ENCODE measurements at places on chromosomes 6 and 20. TPM values are rescaled to one million over a fixed set of nuclear protein-coding genes. Genes with fewer than 3 reads are reported as not detected.

Gene SAMD5
- 0.37 TPM for total RNA-seq

Gene IL20RA
- 3.8 TPM for total RNA-seq

Gene SEL1L2
- total RNA-seq = not detected

Gene PLA2G7
- 0.51 TPM for total RNA-seq

Gene TSHZ2
- 1.2 TPM for total RNA-seq

Gene SERPINB1
- 299 TPM for total RNA-seq

Gene FOXQ1
- total RNA-seq = 7.7 TPM

Gene GTF3C6
- total RNA-seq = 39.3 TPM

Gene GPR6
- total RNA-seq = not detected

Gene PLEKHG1
- total RNA-seq = 16.2 TPM

Gene SIRPG
- total RNA-seq = not detected

Gene SIGLEC1
- total RNA-seq = not detected

Gene IL17A
- total RNA-seq = not detected

Gene SCUBE3
- 0.21 TPM for total RNA-seq

Gene KCNS1
- 1.5 TPM for total RNA-seq

All from airway epithelial cell (primary cell).